Transverse colon (tissue), 4 donors: ENCODE measurements at places on chromosomes 7 and 10. TPM values are rescaled to one million over a fixed set of nuclear protein-coding genes. Genes with fewer than 3 reads are reported as not detected.

Gene IKZF5
- total RNA-seq = 6.2 TPM

Gene IRF5
- total RNA-seq = 2.2 TPM

Gene VGF
- not detected for total RNA-seq

Gene HECW1
- not detected for total RNA-seq

Gene CHST15
- 12.6 TPM for total RNA-seq

Gene DNAJC12
- total RNA-seq = 8.7 TPM

DNA sequence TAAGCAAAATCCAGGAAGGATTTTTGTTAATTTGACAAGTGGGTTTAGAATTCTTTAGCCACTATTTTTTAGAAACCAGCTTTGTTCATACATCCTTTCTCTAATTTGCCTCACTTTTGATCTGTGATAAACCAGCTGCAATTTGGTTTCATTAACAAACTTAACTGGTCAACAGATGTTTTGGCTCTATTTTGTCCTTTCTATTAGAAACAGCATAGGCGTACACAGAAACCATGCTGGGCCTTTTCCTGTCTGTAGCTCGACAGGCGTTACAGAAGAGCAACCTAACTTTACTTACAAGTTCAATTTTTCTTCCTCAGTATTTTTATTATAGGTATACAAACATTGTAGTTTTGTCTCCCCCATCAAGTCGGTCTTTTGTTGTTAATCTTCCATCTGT is 28.2 kb downstream of the KAT6B start:
- H3K4me1 ChIP-seq = peaks cover 44% of the 10 kb centered on the region
- H3K27ac ChIP-seq = peak overlapping the region; percentile 42
- H3K4me3 ChIP-seq = no peak overlapping the region

DNA sequence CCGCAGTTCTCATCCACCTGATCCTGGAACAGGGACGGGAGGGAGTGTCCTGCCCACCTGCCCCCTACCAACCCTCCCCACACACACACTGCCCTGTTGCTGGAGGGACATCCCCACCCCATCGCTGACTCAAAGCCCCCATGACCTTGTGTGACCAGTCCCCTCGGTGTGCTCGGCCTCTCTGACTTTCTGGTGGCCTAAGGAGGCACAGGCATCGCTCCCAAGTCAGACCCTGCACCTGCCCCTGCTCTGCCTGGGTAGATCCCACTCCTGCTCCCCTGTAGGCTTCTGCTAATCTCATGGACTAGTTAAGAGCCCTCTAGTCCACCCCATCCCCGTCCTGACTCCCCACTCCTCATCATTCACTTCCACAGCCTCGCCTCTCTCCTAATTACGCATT is 58.8 kb upstream of the DOCK1 start:
- no peak overlapping the region for H3K27ac ChIP-seq
- no peak overlapping the region for H3K4me3 ChIP-seq
- DNase-seq = no peak

DNA sequence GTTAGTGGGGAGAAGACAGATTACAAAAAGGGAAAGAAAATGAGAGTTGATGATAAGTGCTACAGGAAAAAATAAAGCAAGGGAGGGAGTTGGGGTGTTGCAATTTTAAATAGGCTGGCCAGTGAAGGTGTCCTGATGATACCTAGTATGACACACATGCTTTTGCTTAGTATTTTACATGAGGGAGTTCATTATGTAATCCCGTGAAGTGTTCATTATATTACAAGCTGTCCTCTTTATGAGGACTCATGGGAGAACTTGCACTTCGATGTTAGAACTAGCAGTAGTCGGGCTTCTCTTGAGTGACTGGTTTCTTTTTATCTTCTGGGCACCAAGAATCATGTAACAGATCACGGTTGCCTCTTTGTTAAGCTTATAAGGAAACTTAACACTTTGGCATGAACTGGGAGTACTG is 102.3 kb upstream of the MTPN start:
- no peak overlapping the region for H3K27ac ChIP-seq
- no peaks in the 10 kb centered on the region for H3K27me3 ChIP-seq
- no peaks in the 10 kb centered on the region for H3K36me3 ChIP-seq
- no peak overlapping the region for H3K4me3 ChIP-seq
- no peaks in the 10 kb centered on the region for H3K4me1 ChIP-seq

DNA sequence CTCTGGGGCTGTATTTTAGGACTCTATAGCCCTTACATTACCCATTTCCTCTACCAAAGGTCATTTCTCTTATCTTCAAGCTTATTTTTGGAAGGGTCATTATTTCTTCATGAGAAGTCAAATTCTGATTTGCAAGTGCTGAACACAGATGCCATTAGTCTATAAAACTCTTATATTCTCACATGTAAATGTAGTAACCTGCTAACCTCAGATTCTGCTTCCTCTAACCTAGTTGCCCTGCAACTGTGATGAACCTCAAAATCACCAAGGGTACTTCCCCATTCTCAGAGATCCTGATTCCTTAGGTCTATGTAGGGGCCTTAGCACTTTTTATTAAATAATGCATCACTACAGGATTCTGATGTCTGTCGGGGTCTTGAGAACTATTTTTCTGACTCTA is 6.3 kb downstream of the FAS start:
- no peaks in the 10 kb centered on the region for H3K27me3 ChIP-seq
- no peak overlapping the region for H3K4me3 ChIP-seq
- peaks cover 39% of the 10 kb centered on the region for H3K4me1 ChIP-seq
- no peaks in the 10 kb centered on the region for H3K36me3 ChIP-seq
- DNase-seq = no peak

DNA sequence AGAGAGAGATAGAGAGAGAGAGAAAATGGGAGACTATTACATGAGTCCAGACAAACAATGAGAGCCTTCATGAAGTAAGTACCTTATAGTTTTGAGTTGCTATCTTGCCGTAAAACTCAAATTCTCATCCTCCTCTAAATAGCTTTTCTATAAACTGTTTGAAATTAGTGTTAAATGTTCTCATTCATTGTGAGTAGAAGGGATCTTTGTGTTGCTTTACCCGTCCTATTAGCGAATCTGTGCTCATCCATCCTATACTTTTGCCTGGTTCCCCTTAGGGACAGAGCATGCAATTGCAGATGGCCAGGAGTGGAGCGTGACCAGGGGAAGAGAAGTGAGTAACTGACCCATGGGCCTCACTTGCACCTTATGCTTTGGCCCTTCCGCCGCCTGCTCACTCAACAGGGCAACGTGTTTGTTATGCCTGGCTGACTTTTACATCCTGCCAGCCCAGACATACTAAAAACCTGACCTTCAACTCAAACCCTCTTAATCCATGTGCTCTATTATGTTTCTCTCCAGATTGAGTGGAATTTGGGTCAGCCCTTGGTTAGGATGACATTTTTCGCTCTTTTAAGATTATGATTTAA is 244.2 kb upstream of the YAE1 start:
- no peaks in the 10 kb centered on the region for H3K27me3 ChIP-seq
- H3K4me1 ChIP-seq = no peaks in the 10 kb centered on the region
- no peak overlapping the region for H3K27ac ChIP-seq
- DNase-seq = no peak
- no peaks in the 10 kb centered on the region for H3K36me3 ChIP-seq
- no peak overlapping the region for H3K4me3 ChIP-seq

DNA sequence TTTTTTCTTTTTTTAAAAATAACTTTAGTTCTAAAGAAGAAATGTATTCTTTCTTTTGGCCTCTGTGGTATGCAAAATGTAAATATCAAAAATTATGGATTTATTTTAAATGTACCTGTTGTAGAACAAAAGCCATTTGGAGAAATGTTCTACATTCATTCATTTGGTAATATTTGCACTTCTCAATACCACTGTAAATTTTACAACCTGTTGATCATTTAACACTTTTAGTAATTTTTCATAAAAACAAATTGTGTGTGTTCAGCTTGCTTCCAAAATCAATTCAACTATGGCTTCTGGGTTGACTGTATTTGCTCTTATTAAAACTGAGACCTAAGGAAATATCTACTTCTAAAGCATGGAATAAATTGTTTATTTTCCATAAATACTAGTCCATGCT is 2.3 kb upstream of the IGF2BP3 start:
- H3K36me3 ChIP-seq = no peaks in the 10 kb centered on the region
- H3K4me1 ChIP-seq = peaks cover 55% of the 10 kb centered on the region
- no peak overlapping the region for H3K27ac ChIP-seq
- no peak overlapping the region for H3K4me3 ChIP-seq

GRCh38 chr7:130939321-130940095 is 205.5 kb upstream of the KLF14 start:
- H3K4me1 ChIP-seq = peaks cover 9% of the 10 kb centered on the region
- H3K36me3 ChIP-seq = no peaks in the 10 kb centered on the region
- H3K27ac ChIP-seq = peak overlapping the region; percentile 56
- H3K4me3 ChIP-seq = peak overlapping the region; percentile 40
